ENCODE measurements at places on chromosomes 1 and 21. TPM values are rescaled to one million over a fixed set of nuclear protein-coding genes. Genes with fewer than 3 reads are reported as not detected.

GRCh38 chr1:221462345-221462744, 279.5 kb downstream of the DUSP10 start:
- H3K27me3 ChIP-seq: no peaks in the 10 kb centered on the region
- no peak overlapping the region for H3K4me3 ChIP-seq
- H3K4me1 ChIP-seq: no peaks in the 10 kb centered on the region
- no peaks in the 10 kb centered on the region for H3K36me3 ChIP-seq
- no peak for DNase-seq

CA6 gene
- polyA plus RNA-seq: not detected

- DNase-seq: no peak
- no peak overlapping the region for H3K4me3 ChIP-seq
- no peaks in the 10 kb centered on the region for H3K4me1 ChIP-seq
- no peaks in the 10 kb centered on the region for H3K36me3 ChIP-seq
- H3K27ac ChIP-seq: no peak overlapping the region
These were observed 868.0 kb downstream of the USP25 start for GRCh38 chr21:16597753-16598152.

- H3K27me3 ChIP-seq: no peaks in the 10 kb centered on the region
- H3K4me3 ChIP-seq: no peak overlapping the region
- H3K4me1 ChIP-seq: peaks cover 65% of the 10 kb centered on the region
- peak overlapping the region; percentile 91 for H3K27ac ChIP-seq
These were observed 38.6 kb downstream of the C21orf91 start for GRCh38 chr21:17780539-17780938.

Measured in GM12878 (cell line).